Stimulated activated CD4-positive, alpha-beta T cell treated with anti-CD3 and anti-CD28 coated beads, Interleukin-1b, Interleukin-23, amount 100 ng/mL, for 4 hours (primary cell): ENCODE measurements at places on chromosomes 13 and 19.
A peak's percentile ranks its signal among the peaks of the same experiment; 100 is the strongest.

- DNase-seq = no peak
Observed at GRCh38 chr13:68076046-68076445, 845.9 kb upstream of the PCDH9 start.

DNA sequence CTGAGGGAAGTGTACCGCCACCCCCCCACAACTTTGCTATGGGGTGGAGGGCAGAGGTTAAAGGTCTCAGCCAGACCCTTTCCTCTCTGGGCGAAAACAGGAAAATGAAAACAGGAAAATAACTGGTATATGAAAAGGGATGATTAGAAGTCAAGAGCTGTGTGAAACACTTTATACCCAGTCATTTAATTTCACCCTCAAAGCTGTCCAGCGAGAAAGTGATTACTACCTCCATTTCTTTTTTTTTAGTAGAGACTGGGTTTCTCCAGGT lies 575 bp upstream of the PHLDB3 start:
- no peak for DNase-seq

GRCh38 chr13:30053939-30054338 lies 203.5 kb upstream of the UBL3 start:
- DNase-seq = no peak

GRCh38 chr19:2341244-2341751 lies 12.8 kb downstream of the SPPL2B start:
- no peak for DNase-seq

DNA sequence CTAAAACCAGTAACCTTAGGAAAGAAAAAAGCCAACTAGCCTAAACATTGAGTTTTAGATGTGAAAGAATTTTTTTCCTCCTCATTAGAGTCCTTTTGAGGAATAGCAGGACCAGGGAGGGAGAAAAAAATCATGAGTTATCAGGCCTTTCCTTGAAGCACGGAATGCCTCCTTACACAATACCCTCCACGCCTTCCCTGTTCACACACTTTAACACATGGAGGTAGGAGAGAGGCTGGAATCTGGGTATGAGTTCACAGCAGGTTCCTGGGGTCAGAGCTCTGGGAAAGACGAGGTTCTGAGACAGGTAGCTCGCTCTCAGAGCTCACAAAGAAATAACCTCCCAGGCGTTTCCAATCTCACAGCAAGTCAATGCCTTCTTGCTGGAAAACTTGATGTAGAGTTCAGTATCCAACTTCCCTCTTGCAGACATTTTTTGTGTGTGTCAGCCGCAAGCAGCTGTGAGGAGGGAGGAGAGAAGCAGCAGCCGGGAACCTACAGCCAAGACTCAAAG lies 716 bp downstream of the ZNF573 start:
- no peak for DNase-seq

- no peak for DNase-seq
Observed at GRCh38 chr19:32880622-32881021, 11.1 kb upstream of the SLC7A9 start.

GRCh38 chr13:31756346-31756745 lies 17.0 kb downstream of the RXFP2 start:
- no peak for DNase-seq

- no peak for DNase-seq
Observed at GRCh38 chr13:31050486-31051400, 111.0 kb downstream of the HSPH1 start.

- no peak for DNase-seq
Observed at GRCh38 chr13:80454245-80454644, 113.3 kb upstream of the SPRY2 start.

DNA sequence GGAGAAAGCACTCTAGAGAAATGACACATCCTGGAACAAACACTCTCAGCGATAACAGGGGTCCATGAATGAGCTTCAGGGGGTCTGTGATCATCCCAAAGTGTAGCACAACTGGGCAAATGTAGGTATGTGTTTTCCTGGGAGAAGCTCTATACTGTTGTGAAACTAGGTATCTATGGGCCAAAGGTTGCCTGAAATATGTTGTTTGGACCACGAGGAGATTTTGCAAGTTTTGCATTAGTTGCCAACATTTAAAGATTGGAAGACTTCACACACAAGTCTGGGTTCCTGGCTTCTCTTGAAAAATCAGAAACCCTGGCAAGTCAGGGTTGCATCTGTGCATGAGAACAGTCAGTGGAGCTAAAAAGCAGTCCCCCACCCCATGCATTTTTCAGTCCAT lies 26.7 kb upstream of the POU2F2 start:
- DNase-seq = no peak

GRCh38 chr19:3360421-3361383 lies 5.7 kb upstream of the NFIC start:
- peak; percentile 75 for DNase-seq

DNA sequence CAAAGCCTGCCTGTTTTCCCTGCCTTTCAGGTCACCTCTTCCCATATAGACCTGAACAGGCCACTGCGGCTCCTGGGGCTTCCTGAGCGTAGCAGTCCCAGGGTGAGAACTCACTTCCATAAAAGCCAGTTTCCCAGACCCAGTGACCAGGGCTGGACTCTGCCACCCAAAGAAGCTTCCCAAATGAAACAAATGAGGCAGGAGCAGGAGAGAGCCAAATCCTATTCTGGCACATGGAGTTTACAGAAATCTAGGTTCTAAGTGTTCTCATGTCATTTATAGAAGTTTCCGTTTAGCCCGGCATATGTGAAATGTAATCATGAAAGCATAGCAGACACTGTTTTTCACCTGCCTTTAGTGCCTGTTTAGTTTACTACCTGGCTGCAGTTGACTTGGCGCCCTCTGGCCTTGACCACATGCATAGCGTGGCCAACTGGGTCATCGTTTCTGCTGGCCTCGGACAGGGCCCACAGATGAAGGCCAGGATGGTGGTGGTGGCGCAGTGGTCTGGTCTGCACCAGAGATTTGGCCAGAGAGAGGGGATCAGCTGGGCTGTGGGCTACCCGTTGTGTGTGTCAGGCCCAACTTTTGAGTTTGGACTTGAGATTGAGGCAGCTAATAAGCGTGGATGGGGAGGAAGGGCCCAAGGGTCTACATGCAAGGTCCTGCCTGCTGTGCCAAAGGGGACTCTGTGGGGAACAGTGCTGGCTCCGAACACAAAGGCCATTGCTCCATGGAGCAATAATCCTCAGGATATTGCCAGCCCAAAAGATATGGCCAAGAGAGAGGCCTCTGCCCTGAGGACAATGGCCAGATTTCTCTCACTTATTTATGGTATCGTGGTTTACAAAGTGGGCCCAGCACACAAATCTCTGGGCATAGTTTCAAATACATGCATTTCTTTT lies 43.3 kb downstream of the NFIX start:
- no peak for DNase-seq

DNA sequence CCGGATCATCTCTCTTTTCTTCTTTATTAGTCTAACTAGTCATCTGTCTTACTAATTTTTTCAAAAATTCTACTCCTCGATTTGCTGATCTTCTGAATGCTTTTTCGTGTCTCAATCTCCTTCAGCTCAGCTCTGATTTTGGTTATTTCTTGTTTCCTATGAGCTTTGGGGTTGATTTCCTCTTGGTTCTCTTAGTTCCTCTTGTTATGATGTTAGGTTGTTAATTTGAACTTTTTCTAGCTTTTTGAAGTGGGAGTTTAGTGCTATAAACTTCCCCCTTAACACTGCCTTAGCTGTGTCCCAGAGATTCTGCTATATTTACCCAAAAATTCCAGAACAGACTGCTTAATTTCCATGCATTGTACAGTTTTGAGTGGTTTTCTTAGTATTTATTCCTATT lies 3.4 kb downstream of the FCAR start:
- no peak for DNase-seq

DNA sequence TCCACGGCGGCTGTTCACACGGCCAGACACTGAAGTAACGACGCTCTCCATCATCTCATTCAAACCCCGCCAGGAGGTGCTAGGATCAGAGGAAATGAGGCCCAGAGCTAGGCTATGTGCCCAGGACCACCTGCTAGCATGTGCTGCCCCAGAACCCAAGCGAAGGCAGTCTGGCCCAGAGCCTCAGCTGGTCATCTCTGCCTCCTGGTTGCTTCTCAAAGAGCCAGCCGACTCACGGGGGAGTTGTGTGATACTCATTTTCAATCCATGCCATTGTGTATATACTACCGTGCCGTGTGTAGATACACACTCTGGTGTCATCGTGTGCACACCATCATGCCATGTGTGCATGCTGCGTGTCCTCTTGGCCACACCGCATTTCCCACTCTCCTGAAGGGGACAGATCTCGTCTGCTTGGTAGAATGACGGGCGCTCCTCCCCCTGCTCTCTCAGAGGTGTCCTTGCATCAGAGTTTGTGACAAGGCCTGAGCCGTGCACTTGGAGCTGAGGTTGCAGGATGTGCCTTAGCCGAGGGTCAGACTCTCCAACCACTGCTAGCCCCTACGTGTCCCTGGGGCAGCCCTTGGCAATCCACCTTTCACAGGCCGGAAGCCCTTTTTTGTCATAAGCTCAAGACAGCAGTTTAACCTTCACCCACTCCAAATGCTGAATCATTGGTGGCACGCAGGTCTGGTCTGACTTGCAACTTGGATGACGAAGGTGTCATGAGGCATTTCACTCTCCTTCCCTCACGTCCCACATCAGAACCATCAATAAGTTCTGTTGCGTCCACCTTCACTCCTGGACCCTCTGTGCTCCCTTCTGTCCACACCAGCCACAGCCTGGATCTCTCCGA lies 130.4 kb downstream of the CRYL1 start:
- DNase-seq = no peak

- DNase-seq = no peak
Observed at GRCh38 chr13:105908586-105908985, 626.9 kb downstream of the EFNB2 start.

DNA sequence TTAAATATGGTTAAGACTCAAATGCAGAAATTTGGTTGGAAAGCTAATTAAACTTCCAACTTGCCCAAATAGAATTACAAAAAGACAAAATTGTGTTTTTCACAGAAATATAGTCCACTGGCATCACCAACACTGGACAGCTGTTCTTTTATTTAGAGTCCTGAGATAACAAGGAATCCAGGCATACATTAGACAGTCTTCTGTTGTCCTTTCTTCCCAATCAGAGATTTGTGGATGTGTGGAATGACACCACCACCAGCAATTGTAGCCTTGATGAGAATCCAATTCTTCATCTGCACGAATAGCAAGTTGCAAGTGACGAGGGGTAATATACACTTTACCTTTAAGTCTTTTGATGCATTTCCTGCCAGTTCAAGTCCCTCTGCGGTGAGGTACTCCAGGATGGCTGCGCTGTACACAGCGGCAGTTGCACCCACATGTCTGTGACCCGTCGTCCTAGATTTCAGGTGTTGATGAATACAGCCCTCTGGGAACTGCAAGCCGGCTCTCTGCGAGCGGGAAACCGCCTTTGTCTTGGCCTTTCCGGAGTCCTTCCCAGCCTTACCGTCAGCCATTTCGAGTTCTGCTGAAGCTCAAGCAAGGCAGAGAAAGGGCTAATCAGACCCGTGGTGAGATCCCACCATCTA lies 14.7 kb downstream of the UBAC2 start:
- no peak for DNase-seq

DNA sequence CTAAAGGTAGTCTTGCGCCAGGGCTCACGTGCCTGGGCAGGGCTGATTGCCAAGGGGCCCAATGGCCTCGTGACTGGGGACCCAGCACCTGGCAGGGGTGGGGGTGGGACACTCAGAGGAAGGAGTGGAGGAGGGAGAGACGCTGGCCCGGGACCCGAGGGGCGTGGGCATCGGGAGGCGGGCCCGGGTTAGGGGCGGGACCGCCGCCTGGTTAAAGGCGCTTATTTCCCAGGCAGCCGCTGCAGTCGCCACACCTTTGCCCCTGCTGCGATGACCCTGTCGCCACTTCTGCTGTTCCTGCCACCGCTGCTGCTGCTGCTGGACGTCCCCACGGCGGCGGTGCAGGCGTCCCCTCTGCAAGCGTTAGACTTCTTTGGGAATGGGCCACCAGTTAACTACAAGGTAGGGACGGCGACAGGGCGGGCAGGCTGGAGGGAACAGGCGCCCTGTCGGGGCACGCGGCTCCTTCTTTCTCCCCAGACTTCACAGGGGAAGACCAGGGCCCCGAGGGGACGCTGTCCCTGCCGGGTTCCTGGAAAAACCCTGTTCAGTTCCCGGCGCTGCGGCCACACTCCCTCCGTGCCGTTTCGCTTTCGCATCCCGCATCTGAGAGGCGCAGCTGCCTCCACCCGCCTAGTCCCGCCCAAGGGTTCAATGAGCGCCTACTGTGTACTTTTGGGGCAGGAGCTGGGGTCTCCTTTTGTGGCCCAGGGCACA lies at the start of gene IFI30:
Gene IFI30 (plus strand): TSS at position 242 of the 717 bp plus-strand sequence. CDS start 29 bp downstream, at position 271.
- peak; percentile 49 for DNase-seq

GRCh38 chr19:13154241-13154778 lies 4.1 kb downstream of the IER2 start:
- peak; percentile 41 for DNase-seq

- no peak for DNase-seq
Observed at GRCh38 chr19:32251634-32252332, 93.6 kb upstream of the ZNF507 start.

DNA sequence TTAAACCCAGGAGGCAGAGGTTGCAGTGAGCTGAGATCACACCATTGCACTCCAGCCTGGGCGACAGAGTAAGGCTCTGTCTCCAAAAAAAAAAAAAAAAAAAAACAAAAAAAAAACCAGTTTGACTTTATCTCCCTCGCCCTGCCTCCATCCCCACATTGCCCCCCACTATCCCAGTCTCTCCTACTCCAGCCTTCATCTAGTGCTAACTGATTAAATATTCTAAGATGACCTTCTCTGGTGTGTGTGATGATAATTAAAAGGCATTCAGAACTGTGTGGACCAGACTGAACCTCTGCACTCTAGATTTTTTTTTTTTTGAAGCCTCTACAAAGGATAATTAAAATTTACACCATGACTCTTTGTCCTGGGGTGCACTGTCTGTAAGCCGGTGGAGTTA lies 6.0 kb upstream of the DLL3 start:
- no peak for DNase-seq
